ENCODE measurements at places on chromosomes 6 and 20.

- DNase-seq: no peak
Observed at GRCh38 chr6:42078386-42078785, 28.1 kb downstream of the TAF8 start.

GRCh38 chr6:39496915-39497314, 174.4 kb upstream of the KCNK16 start:
- DNase-seq: no peak

DNA sequence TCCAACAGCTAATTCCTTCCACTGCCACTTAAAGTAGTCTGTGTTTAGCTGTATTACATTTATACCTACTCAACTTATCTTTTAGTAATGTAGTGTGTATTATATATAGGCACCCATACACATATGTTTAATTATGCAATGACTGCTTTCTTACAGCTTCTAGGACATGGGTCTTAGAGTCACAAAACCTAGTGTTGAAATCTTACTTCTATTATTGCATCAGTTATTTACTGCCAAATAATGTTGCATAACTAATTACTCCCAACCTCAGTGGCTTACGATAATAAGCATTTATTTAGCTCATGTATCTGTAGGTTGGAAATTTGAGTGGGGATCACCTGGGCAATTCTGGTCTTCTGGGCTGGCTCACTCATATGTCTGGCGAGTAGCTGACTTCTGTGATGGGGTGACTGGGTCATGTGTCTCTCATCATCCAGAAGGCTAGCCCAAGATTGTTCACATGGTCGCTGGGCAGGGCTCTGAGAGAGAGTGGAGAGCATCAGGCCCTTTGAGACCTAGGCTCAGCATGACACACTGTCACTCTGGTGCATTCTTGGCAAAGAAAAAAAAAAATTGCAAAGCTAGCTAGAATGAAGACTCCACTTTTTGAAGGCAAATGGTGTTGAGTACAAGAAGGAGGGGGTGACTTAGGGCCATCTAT, 187.0 kb downstream of the PLCB1 start:
- DNase-seq: no peak

DNA sequence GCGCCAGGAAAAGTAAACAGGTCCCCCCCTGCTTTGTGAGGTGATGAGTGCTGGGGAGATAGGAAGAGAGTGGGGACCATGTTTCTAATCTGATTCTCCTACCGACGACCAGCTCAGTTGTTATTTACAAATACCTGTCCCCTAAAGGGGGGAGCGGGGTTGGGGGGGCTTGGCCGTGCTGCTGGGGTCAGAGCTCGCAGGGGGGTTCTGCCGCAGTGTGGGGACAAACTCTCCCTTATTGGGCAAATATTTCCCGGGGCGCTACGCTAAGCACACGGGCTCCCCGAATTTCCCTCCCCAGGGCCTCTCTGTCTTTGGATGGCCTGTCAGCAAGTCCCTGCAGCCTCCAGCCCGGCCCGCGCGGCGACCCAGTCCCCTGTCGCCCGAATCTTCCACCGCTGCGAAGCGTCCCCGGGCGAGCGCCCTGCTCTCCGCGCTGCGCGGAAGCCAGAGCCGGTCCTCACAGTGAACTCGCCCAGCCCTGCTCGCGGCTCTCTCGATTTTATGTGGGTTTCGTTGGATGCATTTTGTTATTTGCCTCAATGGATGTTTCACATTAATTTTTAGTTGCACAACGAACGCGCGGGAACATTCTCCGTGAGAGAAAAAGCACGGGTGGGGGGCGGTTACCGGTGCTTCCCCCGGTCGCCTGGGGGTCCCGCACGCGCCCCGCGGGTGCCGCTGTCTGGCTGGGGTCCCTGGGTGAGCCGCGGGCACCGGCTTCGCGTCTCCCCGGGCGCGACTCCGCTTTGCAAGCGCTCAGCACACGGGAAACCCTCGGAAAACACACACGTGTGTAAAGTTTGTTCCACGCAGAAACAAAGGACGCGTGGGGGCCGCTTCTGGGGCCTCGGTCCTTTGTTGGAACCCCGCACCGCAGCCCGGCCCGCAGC, 1.5 kb upstream of the STX16 start:
- DNase-seq: no peak

DNA sequence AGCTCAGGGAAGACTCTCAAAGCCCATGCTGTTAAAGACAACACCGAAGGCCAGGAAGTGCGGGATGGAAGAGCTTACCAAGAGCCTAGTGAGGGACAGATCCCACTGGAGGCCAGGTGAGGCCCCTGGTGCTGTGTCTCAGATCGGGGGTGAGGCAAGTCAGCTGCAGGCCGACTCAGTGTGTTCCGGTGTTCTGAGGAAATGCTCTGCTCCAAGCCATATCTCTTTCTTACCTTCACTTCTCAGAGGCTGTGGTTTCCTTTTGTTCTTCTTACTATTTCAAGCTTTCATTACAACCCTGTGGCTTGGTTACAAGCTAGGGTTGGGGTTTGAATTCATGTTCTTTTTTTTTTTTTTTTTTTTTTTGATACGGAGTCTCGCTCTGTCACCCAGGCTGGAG, 114.3 kb upstream of the ZFP64 start:
- DNase-seq: no peak

- no peak for DNase-seq
Observed at GRCh38 chr6:98215531-98215930, 618.8 kb upstream of the POU3F2 start.

- DNase-seq: no peak
Observed at GRCh38 chr6:74000666-74001490, 304.9 kb downstream of the CD109 start.

DNA sequence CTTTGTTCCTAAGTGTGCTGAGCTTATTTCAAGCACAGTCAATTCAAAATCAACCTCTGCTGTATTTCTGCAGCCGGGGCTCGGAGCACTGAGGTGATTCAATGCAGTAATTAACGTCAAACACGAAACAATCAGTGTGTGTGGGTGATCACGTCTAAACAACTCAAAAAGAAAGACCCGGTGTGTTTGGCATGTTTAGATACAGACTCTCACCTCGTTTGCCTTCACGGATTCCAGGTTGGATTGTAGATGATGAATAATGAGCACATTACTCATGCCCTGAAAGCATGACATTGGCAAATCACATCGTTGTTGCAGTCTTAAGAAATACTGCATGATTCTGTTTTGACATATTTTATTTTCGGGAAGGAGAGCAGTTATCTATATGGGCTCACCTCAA, 231.0 kb downstream of the QKI start:
- DNase-seq: no peak

DNA sequence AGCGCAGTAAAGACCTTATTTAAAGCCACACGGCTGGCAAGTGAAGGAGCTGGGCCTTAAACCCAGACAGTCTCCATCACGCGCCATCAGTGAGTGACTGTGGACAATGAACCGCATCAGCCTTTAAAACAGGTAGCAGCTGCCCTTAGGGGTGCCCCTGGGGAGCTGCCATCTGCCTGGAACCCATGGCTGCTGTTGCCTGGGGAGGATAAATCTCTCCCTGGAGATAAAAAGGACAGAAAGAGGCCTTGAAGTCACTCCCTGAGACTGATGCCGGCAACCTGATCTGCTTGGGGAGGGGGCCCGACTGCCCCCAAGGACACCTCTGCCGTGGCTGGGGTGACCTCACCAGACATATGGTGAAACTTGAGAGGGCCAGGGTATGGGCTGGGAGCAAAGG, 73.5 kb downstream of the PREX1 start:
- no peak for DNase-seq

DNA sequence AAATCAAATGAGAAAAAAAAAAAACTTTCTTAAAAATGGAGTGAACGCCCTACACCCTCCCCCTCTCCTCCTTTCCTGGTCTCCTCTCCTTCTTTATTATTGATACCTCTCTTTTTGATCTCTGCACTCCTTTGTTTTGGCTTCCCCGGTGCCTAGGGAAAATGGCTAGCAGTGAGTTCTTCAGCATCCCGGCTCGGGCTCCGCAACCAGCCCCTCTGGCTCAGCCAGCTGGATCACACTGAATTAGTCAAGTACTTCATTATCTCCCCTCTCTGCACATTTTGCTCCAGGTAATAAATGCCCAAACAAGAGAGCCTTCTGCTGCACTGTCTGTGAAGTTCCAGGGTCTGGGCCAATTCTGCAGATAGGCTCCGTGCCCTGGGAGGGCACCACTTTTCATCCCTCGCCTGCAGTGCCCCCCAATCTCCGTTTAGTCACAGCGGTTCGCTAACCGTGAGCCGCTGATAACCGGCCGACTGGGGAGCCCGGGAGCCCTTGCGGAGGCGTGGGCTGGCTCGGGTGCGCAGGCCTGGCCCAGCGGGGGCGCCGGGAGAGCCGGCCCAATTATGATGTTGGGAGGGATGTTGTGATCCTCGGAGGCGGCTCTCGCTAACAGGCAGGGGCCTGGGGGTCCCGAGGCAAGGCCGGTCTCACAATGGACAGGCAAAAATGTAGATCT, 301.9 kb downstream of the TFAP2A start:
- DNase-seq: no peak

DNA sequence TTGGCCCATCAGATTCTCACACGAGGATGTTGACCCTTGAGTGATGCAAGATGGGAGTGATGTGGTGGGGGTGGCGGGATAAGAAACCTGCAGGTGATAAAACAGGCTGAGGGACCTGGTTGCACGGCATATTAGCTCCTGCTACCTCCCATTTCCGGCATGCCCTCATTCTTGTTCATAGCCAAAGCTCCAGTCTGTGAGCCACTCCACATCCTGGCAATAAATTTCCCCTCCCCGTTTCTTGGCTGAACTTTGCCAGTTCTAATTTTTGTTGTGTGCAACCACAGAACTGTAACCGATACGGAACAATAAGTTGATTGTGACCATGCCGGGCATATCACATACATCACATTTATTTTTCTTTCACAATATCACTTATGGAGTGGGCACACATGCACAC, 41.6 kb upstream of the NFATC2 start:
- DNase-seq: no peak

GRCh38 chr6:61977099-61977498, 308.9 kb downstream of the KHDRBS2 start:
- no peak for DNase-seq

DNA sequence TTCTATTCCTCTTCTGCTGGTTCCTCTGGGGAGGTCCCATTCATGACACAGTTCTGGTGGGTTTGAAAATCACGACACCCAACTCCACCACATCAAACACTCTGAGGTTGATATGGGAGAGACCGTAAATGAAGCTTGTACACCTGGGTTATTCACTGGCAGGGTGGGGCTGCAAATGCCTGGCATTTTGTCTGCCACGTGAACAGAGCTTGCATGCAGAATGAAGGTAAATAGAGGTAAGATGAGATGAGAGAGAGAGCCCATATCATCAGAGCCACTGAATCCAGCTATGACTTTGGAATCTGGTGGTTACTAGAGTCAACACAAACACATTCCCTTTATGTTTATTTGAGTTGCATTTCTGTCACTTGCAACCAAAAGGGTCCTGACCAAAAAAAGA, 97.4 kb downstream of the BANF2 start:
- no peak for DNase-seq

- DNase-seq: no peak
Observed at GRCh38 chr20:16821211-16822089, 73.3 kb downstream of the OTOR start.

DNA sequence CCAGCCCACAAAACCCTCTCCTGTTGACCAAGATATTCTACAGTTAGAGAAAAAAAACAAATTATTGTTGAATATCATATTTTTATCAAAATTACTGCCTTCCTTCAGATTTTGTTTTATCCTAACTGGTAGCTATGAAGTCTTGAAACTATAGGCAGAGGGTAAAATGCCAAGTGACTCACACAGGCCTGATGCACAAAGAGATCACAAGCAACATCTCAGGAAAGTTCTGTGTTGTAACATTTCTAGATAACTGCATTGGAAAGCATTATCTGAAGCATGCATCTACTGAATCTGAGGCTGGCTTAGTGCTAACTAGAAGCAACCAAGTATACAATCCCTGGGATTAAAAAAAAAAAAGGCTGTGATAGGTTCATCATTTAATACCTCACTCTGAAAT, 134.2 kb downstream of the PKHD1 start:
- no peak for DNase-seq

- no peak for DNase-seq
Observed at GRCh38 chr6:137776786-137777686, 90.0 kb upstream of the TNFAIP3 start.

GRCh38 chr6:97110626-97111025, 172.4 kb downstream of the MMS22L start:
- DNase-seq: no peak

GRCh38 chr20:420166-420620, 12.1 kb downstream of the RBCK1 start:
- no peak for DNase-seq

DNA sequence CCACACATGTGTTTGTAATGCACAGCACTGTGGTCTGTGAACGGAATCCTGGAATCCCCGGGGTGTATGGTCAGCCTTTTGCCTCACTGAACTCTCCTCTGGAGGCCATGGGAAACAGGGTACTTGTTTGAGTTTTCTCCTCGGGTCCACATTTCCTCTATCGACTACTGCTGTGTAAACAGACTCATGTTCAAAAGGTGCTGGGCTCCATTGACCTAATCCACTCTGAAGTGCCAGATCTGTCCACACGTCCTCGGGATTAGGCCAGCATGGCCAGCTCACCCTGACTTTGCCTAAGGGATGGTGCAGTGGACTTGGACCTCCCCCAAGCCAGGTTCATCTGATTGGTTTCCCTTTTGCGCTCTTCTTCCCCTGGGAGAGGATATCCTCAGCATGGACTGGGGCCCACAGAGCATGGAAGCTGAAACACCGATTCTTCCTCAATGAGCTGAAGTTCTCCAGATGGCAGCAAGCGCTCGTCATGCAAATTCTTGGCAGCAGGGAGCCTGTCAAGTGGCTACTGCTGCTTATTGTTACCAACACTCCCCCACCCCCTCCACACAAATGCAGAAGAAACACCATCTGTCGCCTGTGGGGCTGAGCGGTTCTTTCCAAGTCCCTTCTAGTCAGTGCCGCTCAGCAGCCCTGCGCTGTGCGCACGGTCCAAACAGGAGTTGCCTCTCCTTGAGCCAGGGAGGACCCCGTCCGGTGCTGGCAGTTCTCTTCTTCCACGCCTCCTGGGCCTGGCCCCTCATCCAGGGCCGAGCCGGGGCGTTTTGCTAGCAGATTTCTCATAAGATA, 292.6 kb upstream of the MARCKS start:
- peak; percentile 91 for DNase-seq

GRCh38 chr6:6612308-6612707, 23.8 kb downstream of the LY86 start:
- DNase-seq: no peak

DNA sequence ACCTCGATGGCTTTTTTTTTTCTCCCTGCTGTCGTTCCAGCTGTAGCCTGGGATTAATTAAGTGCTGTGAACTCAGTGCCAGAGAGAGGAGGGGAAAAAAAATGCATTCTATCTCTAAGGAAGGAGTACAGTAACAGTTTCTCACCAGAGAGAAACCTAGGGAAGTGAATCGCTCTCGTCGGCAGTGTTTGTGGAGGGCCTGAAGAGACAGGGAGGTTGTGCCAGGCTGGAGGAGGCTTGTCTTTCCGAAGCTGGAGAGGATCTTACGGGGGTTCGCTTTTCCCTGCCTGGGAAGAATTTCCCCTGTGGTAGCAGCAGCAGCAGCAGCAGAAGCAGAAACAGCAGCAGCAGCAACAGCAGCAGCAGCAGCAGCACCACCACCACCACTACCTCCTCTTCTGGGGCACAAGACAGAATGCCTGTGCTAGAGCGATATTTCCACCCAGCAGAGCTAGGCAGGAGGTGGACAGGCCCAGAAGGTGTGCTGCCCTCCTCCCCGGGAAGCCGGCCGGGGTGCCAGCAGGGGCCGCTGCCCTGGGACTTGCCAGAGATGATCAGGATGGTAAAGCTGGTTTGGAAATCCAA, 186.5 kb downstream of the PDE7B start:
- no peak for DNase-seq

- DNase-seq: no peak
Observed at GRCh38 chr20:47280228-47280627, 76.3 kb downstream of the ZMYND8 start.

Data from cerebellar nuclear complex (tissue), 1 donor.